ENCODE measurements at places on chromosomes 3 and 15.
A peak's percentile ranks its signal among the peaks of the same experiment; 100 is the strongest.

GRCh38 chr3:52532517-52532837, 1.2 kb downstream of the NT5DC2 start:
- peak; percentile 4 for DNase-seq

DNA sequence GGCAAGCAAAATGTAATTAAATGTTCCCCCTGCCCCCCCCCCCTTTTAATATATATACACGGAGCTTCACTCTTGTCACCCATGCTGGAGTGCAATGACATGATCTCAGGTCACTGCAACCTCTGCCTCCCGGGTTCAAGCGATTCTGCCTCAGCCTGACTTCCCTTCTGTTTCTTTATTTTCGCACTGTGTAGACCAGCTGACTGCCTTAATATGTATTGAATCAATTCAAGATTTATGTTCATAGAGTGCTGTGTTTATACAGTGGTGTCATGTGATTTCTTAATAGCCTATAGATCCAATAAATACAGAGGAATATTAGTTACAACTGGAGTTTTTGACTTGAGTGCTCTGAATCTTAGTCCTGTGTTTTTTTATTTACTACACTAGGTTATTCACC, 39.0 kb downstream of the SLC25A36 start:
- DNase-seq: no peak

- no peak for DNase-seq
These were observed 91.0 kb upstream of the CBLB start for GRCh38 chr3:105959851-105960250.

DNA sequence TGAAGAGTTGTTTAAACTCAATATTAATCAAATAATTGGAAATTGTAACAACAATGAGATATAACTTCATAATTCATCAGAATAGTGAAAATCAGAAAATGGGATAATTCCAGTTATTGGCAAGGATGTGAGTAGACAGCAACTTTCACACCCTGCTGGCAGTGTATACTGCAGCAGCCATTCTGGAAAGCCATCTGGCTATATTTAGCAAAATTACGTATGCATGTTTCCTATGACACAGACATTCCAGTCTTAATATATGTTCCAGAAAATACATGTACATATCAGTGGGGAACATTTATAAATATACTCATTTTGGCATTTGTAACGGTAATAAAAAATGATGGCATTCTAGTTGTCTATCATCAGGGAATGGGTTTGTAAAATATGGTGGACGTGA, 564.1 kb downstream of the GBE1 start:
- DNase-seq: no peak

- no peak for DNase-seq
These were observed 119.7 kb downstream of the SNRK start for GRCh38 chr3:43405888-43406642.

GRCh38 chr3:10772271-10773161, 43.5 kb upstream of the SLC6A11 start:
- DNase-seq: peak; percentile 38

GRCh38 chr3:125062904-125063618, 7.3 kb upstream of the HEG1 start:
- no peak for DNase-seq

DNA sequence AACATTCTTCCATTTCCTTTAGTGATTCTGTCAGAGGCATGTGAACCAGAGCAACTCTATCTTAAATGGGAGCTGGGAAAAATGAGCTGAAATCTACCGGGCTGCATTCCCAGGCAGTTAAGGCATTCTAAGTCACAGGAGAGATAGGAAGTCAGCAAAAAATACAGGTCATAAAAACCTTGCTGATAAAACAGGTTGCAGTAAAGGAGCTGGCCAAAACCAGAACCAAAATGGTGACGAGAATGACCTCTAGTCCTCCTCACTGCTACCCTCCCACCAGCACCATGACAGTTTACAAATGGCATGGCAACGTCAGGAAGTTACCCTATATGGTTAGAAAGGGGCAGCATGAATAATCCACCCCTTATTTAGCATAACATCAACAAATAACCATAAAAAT, 66.4 kb downstream of the B3GALNT1 start:
- no peak for DNase-seq

DNA sequence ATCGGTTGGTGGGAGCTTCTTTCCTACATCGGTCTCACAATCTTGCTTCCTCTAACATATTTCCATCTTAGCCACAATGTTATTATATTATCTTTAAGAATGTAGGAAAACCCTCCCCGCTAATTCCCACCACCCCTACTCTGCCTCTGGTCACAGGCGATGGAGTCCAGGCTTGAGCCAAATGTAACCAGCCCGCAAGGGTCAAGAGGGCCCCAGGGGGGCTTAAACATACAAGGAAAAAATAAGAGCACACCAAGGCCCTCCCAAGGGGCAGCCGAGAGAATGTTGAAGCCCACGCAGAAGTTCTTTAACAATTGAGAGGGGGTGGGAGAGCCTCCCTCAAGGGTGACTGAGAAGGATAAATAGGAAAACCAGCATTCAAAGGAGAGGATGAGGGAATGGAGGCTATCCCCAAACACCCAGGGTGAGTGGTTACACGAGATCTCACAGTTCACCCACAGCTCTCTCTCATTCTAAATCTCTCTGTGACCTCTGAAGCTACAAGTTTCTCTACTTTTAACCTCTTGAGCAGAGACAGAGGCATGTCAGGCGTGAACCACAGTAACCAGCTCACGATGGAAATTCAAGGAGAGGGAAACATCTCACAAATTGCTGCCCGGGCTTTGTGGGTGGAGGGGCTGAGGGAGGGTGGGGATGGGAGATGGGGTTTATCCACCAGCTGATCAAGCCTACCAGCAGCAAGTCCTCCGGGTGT, 31.4 kb upstream of the UACA start:
- no peak for DNase-seq

- no peak for DNase-seq
These were observed 6.5 kb downstream of the POPDC2 start for GRCh38 chr3:119653876-119654275.

DNA sequence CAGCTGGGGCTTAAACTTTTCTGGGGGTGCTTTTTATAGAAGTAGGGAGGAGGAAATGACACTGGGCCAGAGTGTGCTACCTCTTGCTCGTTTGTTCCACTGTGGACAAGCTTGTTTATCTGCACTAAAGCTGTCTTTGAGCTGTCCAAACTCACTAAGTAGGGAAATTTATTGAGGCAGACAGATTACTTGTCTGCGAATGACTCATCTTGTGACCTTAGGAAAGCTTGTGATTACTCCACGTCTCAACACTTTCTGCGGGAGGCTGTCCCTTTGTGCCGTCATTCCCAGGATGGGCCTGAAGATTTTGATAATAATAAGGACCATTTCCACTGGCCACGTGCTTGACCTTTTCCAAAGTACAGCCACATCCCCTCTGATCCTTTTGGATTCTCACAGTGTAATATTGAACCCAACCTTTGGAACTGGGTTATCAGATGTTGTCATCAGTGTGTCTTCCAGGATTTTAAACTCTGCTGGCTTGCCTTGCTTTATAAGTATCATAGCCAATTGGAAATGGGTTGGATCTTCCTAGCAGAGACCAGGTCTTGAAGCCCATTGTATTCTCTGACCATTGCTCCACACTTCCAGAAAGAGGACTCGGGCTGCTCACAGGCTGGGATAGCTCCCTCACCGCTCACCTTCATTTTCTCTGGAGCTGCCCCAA, 84.7 kb downstream of the AGBL1 start:
- no peak for DNase-seq

GRCh38 chr3:6779140-6779539, 81.8 kb upstream of the GRM7 start:
- peak; percentile 4 for DNase-seq

DNA sequence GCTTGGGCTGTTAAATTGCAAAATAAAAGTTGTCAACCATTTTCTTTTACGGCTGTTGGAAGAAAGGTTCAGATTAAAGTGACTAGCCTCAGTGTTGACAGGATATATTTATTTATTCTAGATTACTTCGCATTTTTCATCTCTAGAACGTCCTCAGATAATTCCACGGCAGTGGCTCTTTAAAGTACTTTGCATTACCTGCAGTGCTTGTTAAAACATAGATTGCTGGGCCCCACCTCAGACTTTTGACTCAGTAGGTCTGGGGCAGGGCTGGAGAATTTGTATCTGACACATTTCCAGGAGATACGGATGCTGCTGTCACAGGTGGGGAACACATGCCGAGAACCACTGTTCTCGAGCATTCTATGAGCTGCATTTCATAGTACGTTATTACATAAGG, 292.7 kb downstream of the EDEM1 start:
- DNase-seq: no peak

DNA sequence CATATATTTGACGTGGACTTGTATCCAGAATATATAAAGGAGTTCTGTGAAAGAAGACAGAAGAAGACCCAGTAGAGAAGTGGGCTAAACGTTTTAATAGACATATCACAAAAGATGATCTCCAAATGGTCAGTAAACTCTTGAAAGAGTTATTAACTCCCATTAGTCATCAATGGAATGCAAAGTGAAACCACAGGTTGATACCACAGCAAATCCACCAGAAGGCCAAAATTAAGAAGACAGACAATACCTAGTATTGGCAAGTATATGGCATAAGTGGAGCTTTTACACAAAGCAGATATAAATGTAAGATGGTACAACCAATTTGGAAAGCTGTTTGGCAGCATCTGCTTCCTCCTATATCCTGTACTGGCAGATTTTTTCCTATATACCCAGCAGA, 6.0 kb downstream of the SPATA16 start:
- no peak for DNase-seq

GRCh38 chr3:24192469-24193056, 247.5 kb downstream of the NR1D2 start:
- DNase-seq: no peak

- DNase-seq: no peak
These were observed 16.6 kb downstream of the BTLA start for GRCh38 chr3:112482675-112483074.

GRCh38 chr3:9916346-9916733, 558 bp upstream of the IL17RC start:
- no peak for DNase-seq

DNA sequence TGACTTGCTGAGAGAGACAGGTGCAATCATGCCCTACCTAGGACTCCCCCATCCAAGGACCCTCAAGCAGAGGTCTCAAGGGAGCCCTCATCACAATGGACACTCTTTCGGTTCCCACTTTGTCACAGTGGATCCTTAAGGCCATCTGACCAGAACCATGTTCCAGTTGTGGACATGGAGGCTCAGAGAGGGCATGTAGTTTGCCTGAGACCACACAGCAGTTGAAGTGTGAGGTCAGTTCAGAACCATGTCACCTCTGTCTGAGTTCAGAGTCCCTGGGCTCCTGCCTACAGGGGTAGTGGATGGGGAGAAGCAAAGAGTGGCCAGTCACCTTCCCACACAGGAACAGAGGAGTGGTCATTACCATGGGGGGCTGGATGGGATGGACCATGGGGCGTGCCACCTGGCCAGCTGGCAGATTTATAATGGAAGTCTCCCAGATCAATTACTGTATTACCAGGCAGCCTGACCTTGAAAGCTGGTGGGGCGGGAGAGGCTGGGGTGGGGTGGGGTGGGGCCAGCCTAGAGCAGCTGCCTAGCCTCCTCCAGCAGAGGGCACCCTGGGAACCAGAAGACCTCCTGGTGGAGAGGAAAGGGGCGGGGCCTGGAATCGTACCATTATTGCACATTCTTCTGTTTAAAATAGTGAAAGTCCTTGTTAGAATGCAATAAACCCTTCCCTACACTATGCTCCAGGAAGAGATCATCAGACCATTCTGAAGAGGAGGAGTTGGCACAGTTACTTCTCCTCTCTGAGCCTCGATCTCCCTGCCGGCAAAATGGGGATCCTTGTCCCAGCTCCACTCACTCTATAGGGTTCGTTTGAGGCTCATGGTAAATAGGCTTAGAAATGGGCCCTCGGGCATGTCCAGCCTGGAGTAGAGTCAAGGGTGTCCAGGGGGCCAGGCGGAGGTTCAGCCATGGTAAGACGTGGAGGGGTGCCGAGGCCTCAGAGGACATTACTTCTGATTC, 26.9 kb upstream of the LINGO1 start:
- DNase-seq: peak; percentile 90

DNA sequence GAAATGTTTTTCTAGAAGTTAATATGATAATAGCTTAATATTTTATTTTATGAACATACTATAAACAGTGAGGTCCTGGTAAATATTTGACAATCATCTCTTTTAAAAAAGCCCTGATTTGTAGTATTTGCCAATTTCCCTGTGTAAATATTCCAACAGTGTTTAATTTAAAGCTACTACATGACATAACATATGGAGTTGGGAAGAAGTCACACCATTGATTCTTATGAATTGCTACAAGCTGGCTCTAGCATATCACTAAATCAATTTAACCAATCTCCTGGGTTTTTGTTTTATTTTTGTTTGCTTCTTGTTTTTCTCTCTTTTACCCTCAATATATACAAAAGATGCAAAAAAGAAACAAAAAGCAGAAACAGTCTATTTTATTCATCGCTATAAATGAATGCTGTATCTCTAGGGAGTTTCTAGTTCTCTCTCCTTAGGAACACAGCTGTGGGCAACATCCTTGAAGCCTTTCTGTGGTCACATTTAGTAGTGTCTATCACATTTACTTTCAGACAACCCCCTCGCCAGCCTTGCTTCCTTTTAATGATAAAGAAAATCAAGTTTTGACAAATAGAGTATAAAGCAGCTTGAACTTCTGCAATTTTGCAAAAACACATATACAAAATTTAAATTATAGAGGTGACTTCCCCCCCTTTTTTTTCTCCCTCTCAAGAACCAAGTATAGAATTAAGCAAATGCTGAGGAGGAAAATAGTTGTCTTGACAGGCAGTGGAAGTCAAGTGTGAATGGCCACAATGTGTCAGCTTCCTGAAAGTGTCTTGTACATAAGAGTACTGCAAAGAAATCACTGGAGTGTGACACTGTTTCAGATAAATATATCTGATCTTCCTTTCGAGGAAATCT, 21.4 kb downstream of the CCR1 start:
- no peak for DNase-seq

GRCh38 chr15:69265347-69265955, 33.3 kb upstream of the PAQR5 start:
- peak; percentile 25 for DNase-seq

DNA sequence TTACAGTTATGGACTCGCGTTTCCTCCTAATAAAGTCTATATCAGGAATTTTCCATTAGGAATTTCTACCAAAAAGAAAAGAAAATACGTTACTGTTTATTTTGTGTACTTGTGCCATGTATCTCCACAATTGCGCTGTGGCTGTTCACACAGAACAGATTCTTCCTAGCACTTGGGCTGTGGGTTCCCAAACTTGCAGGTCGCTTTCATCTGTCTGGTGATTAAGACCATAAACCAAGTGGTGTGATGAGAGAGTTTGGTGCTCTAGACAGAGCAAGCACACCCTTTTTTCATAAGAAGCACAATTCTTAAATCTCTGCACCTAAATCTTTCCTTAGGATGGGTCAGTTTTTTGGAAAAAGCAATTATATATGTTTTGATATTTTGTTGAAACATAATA, 203.3 kb downstream of the TP63 start:
- no peak for DNase-seq
